ENCODE measurements at places on chromosomes 7 and 10. TPM values are rescaled to one million over a fixed set of nuclear protein-coding genes. Genes with fewer than 3 reads are reported as not detected.

The SCART1 gene
- total RNA-seq, result 2.0 TPM

The GPR141 gene
- not detected for total RNA-seq

The C10orf143 gene
- 0.73 TPM for total RNA-seq

The GJD4 gene
- total RNA-seq, result not detected

The TMEM196 gene
- total RNA-seq, result not detected

The HMX2 gene
- total RNA-seq, result not detected

The LIPN gene
- total RNA-seq, result not detected

The DNAJB9 gene
- 22.1 TPM for total RNA-seq

The CAMK2B gene
- not detected for total RNA-seq

The GPER1 gene
- 3.7 TPM for total RNA-seq

The OPALIN gene
- total RNA-seq, result not detected

The FZD1 gene
- 3.3 TPM for total RNA-seq

The PDE6C gene
- not detected for total RNA-seq

The AKR1C4 gene
- total RNA-seq, result not detected
